Activated CD4-positive, alpha-beta T cell treated with anti-CD3 and anti-CD28 coated beads, Interleukin-2, amount 50 U/mL, for 16 hours (primary cell): ENCODE measurements at places on chromosomes 11 and 22.

GRCh38 chr22:38422611-38423511 lies 32.1 kb downstream of the KCNJ4 start:
- no peak for DNase-seq

DNA sequence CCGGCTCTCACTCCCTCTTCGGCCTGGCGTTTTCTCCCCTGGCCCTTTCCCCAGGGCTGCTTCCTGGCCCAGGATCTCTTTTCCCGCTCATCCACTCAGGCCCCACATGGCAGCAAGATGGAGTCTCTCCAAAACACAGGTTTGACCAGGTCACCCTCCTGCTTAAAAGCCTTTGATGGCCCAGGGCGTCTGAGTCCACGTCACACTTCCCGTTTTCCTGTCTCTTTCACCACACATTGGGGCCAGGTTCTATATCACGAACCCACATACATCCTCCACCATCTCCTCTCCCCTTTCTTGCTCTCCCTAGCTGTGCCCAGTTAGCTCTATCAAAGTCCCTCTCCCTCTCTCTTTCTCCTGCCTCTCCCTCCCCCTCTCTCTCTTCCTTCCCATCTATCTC lies 7.8 kb upstream of the LRRC32 start:
- DNase-seq = no peak

DNA sequence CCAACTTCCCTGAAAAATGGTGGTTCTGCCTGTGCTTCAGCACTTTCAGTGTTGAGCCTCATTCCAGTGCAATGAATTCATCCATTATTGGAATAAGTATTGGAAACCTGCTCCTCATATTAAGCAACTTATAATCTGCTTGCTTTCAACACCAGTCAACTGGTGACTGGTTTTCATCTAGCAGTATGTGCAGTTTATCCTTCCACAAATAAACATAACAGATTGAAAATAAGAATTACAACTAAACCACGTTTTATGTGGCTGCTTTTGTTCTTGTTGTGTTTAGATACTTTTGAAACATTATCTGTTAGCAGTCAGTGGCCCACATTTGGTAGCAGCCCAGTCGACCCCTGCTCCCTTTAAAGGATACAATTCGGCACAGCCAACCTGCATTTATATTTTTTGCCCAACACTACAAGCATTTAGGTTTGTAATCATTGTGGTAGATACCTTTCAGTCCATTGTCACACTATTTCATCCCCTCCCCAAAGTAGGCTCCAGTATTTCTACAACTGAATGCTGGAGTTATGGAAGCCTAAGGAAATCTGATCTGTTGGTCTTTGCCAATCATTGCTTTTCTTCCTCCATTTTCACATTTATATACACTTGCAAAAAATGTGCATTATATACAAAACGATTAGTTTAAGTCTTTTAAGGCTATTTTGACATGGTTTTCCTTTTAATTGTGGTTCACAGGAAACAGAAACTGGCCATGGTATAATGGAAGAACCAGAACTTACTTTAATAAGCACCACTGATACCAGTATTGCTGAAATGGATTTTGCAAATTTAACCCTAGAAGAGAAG lies 13.1 kb downstream of the TAF1D start:
- no peak for DNase-seq

DNA sequence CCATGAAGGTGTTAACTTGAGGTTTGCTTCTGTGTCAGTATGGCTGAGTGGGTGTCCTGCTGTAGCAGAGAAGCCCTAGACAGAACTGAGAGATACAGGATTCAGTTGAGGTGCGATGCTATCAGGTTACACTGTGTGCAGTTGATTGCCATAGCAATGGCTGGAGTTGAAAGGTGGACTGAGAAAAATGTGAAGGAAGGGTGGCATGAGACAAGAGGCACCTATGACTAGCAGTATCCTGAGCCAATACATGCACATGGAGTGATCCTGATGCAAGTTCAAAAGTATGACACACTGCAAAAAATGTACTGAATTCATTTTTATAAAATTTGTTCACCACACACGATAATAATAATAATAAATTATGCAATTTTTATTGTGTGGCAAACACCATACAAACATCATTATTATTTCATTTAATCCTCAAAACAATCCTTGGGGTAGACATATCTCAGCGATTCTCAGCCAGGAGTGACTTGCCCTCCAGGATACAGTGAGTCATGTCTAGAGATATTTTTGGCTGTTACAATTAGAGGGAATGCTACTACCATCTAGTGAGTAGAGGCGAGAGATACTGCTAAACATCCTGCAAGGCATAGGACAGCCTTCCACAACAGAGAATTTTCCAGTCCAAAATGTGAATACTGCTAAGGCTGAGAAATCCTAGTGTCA lies 3.9 kb upstream of the PIWIL4 start:
- DNase-seq = no peak

- DNase-seq = no peak
These were observed 2.5 kb upstream of the ZDHHC8 start for GRCh38 chr22:20128902-20129746.

DNA sequence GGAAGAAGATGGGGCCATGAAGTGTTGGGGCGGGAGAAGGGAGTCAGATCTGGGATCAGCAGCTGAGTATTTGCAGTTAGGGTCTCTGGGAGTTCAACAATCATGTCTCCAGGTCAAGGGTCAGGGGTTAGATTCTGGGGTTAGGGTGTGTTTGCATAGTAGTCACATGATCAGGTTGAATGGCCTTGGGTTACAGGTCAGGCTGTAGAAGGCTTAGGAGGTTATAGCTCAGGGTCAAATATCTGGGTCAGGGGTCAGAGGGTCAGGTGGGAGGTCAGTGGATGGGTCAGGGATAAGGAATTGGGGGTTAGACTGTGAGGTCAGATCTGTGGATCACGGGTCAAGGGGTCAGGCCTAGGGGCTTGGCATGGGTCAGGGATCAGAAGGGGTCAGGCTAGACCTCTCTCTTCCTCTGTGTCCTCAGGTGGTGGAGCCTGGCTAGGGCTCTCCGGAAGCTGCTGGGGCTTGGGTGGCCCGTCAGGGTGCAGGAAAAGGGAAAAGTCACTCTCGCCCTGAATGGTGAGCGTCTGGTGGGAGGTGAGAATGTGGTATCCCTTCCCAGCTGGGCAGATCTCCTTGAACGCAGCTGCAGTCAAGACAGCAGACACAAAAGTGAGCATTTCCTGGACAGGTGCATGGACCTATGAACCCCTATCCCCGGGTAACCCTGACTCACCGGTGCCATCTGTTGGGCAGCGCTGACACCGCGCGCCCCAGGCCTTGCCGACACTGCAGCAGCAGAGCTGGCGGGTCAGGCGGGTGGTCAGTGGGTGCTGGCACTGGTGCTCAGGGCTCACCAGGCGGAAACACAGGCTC lies 6.4 kb downstream of the LTBP3 start:
- peak; percentile 69 for DNase-seq

DNA sequence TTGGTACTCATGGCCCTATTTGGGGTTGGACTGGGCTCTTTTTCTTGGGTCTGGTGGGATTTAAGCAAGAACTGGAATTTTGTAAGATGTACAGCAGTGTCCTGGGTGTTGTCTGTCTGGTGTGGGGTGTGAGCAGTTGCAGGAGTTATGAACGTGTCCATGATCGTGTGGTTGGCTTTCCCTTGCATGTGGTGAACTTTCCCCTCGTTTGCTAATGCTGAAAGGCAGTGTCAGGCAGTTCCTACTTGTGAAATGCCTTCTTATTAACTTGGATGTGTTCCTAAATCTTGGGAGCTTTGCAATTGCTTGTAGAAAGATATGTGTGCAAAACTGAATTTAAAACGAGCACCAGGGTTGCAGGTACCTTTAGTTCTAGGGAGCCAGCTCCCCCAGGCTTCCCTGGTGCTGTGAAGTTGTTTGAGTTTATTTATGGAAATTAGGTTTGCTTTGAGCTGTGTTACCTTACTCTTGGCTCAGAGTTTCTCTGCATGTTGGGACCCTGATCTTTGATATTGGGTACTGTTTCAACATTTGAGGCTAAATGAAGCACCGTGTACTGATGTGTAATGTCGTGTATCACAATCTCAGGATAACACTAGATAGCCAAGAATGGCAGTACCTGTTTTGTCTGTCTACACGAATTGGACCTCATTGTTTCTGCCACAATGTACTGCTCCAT lies 35.8 kb upstream of the HSD17B12 start:
- peak; percentile 5 for DNase-seq

DNA sequence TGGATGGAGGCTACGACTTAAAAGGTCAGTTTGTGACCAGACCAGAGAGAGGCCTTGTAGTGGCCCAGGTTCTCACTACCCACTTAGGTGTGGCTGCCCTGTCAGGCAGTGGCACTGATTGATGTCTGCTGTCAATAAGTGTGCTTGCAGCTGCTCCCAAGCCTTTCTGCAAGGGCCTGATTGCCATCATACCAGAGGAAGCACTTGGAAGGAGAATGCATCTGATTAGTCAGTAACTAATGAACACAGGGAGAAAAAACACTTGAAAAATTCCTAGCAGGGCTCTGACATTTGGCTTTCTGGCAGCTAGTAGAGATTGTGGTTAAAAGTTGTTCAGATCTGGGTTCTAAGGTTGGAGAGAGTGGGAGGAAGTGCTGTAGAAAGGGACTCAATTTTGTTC lies 107.5 kb downstream of the NAV2 start:
- DNase-seq = no peak

GRCh38 chr11:112570333-112570732 lies 309.7 kb upstream of the PLET1 start:
- no peak for DNase-seq

- no peak for DNase-seq
These were observed 39.3 kb downstream of the RPL27A start for GRCh38 chr11:8721609-8722500.

- no peak for DNase-seq
These were observed 4.6 kb downstream of the MOB2 start for GRCh38 chr11:1481861-1482441.

GRCh38 chr11:98621767-98622166 lies 399.0 kb upstream of the CNTN5 start:
- no peak for DNase-seq
